Activated T-helper 2 cell treated with anti-CD3 and anti-CD28 coated beads, Interferon-gamma antibody, Interleukin-2, Interleukin-4, amounts not matched to agents 10 μg/mL and 5 μg/mL and 100 μg/mL, durations not matched to agents 14 hours and 24 hours and 36 hours (primary cell): ENCODE measurements at places on chromosomes 13 and 19.
A peak's percentile ranks its signal among the peaks of the same experiment; 100 is the strongest.

DNA sequence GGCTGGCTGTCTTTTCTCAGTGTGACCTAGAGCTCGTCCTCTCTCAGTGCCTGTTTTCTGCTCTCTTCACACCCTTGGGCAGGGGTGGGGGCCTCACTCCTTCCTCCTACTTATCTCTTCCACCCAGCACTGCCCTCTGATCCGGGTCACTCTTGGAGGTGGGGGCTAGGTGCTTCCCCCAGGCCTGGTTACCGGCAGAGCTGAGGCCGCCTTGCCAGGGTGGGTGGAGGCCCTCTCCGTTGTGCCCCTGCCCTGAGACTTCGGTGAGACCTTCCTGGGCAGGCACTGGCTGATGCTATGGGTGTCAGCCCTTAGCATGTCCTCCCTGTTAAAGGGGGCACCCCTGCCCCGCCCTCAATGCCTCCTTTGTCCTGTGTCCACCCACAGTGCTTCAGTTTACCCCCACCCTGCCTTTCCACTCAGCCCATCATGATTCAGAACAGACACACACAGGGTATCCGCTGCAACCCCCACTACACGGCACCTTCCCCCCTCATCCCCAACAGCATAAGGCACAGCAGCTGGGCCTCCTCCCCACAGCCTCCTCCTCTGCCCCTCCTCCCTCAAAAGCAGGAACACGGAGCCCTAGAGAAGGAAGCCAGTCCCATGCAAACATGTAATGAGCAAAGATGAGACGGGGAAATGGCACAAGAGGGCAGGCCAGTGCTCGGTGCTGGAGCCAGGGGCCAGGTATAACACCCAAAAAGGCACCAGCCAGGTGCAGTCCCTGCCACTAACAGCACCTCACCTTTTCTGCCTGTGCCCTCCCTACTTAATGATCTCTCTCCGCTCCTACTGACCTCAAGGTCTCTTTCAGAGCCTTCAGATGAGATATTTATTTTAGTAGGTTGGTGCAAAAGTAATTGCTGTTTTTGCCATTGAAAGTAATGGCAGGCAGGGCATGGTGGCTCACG, 9.8 kb downstream of the ZGLP1 start:
- H3K27me3 ChIP-seq: peaks cover 18% of the 10 kb centered on the region
- no peak overlapping the region for H3K27ac ChIP-seq
- no peak for DNase-seq
- H3K4me3 ChIP-seq: no peak overlapping the region

DNA sequence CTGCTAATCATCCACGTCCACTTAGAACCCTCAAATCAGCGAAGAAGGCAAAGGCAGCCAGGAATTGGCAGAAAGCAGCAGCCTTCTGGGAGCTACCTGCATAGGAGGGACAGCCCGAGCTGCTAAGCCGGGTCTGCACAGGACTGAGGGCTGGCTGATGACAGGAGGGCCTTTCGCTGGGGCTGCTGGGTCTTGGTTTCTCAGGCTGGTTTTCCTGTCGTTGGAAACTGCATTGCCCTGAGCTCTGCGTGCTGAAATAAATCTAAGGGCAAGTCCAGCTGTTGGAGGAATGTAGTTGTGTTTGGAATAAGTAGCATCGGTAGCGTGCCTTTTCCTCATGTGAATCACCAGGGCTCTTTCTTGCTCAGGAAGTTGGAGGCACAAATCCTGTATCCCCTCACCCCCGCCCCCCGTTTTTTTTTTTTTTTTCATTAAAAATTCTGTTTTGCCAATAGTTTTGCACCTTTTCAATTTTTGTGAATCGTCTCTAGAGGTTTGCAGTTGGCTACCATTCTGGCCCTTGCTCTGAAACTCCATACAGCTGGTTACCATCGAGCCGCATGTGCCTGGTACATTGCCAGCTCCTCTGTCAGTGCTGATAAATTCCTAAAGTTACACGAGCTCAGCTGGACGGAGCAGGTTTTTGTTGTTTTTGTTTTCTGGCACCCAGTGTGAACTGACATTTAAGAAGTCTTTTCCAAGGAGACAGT, 193.9 kb upstream of the RNF113B start:
- H3K36me3 ChIP-seq: no peaks in the 10 kb centered on the region
- H3K4me3 ChIP-seq: no peak overlapping the region
- DNase-seq: no peak
- no peak overlapping the region for H3K27ac ChIP-seq

DNA sequence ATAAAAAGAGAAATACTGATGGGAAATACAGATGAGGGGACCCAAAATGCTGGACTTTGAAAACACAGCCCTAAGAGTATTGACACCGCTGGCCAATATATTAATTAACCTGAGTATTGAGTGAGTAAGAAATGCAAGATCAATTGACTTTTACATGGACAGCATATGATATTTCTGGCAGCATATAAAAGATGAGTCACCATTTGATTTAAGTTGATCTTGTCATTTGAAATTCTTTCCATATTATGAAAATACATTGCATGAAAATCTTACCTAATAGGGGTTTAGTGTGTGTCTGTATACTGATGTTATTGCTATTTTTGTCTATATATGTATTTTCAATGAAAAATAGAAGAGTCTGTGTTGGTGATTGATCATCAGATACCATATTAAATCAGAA, 619.6 kb downstream of the KCTD12 start:
- no peak for DNase-seq
- no peaks in the 10 kb centered on the region for H3K27me3 ChIP-seq
- H3K4me3 ChIP-seq: no peak overlapping the region

DNA sequence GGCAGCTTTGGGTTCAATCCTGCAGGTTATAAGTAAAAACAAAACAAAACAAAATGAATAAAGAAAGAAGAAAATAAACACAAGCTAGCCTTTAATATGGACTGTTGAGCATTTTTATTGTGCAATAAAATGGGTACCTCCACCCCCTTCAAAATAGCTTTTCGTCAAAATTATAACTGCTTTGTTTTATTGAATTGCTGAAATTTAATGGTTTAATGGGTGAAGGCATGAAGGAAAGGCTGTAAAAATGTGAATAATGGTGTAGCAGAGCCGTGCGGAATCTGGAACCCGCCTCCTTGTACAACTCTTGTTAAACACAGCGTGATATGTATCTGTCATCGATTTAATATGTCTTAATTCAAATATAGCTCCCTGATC, 2.2 kb upstream of the ZIC5 start:
- H3K27me3 ChIP-seq: peaks cover 81% of the 10 kb centered on the region
- no peak for DNase-seq
- H3K4me3 ChIP-seq: no peak overlapping the region
- H3K27ac ChIP-seq: no peak overlapping the region
- H3K4me1 ChIP-seq: peaks cover 6% of the 10 kb centered on the region

DNA sequence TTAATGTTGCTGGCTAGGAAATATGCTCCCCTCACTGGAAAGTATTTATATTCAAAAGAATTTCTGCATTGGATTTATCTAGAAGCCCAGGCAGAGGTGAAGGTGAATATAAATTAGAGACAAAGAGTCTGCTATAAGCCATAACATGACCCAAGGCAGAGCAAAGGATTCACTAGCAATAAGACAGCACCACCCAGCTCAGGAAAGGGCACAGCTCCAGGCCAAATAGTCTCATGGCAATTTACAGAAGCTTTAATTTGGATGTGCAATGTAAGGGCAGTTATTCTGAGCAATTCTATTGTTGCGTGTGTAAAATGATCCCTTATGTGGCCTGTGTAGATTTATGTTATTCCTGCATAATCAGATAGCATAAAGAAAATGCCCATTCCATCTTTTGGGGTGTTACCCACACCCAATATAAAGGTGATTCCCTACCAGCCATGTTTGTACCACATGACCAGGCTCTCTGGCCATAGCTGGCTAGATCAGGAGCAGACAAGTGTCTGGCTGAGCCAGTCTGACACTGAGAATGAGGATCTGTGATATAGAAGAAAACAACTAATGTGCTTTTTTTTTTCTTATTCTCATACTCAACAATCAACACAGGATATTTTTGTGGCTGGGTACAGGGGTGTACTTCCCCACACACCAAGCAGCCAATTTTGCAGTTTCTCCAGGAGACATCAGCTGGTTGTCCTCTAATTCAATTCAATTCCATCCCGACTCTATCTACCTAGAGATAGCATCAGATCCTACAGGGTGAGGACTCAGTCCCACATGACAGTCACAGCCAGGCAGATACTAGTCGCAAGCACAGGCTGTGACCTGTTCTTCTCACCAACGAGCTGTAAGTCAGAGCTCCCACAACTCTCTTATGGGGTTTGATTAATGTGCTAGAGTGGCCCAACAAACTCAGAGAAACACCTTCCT, 181.4 kb downstream of the KCTD15 start:
- H3K36me3 ChIP-seq: no peaks in the 10 kb centered on the region
- no peaks in the 10 kb centered on the region for H3K4me1 ChIP-seq
- no peak for DNase-seq
- H3K4me3 ChIP-seq: no peak overlapping the region
- H3K27me3 ChIP-seq: no peaks in the 10 kb centered on the region
- H3K27ac ChIP-seq: no peak overlapping the region

DNA sequence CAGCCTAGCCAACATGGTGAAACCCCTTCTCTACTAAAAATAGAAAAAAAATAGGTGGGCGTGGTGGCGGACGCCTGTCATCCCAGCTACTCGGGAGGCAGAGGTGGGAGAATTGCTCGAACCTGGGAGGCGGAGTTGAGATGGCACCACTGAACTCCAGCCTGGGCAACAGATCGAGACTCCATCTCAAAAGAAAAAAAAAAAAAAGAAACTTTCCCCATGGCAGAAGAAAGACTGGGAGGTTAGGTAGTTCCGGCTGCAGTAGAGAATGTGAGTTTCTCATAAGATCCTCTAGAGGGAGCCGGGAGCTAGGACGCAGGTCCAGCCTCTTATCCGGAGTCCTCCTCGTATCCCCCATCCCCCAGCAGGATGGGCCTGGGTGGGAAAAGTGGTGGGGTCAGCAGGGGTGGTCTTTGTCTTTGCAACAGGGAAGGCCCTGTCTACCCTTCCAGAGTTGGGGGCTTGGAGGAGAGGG, 13.2 kb upstream of the CREB3L3 start:
- no peak for DNase-seq
- no peak overlapping the region for H3K4me3 ChIP-seq
- H3K27ac ChIP-seq: no peak overlapping the region
- H3K36me3 ChIP-seq: no peaks in the 10 kb centered on the region
- peaks cover 8% of the 10 kb centered on the region for H3K27me3 ChIP-seq

- no peak overlapping the region for H3K4me3 ChIP-seq
- H3K36me3 ChIP-seq: peaks cover 7% of the 10 kb centered on the region
- no peaks in the 10 kb centered on the region for H3K4me1 ChIP-seq
- no peak for DNase-seq
- H3K27me3 ChIP-seq: no peaks in the 10 kb centered on the region
- H3K27ac ChIP-seq: no peak overlapping the region
These were observed 59.5 kb downstream of the PCCA start for GRCh38 chr13:100148422-100148821.

GRCh38 chr19:14147797-14148605, 11.6 kb upstream of the ASF1B start:
- DNase-seq: peak; percentile 35
- no peaks in the 10 kb centered on the region for H3K27me3 ChIP-seq
- peak overlapping the region; percentile 87 for H3K27ac ChIP-seq
- H3K4me1 ChIP-seq: peaks cover 30% of the 10 kb centered on the region
- H3K36me3 ChIP-seq: no peaks in the 10 kb centered on the region
- no peak overlapping the region for H3K4me3 ChIP-seq

- peaks cover 50% of the 10 kb centered on the region for H3K36me3 ChIP-seq
- peak overlapping the region; percentile 98 for H3K27ac ChIP-seq
- H3K4me1 ChIP-seq: peaks cover 20% of the 10 kb centered on the region
These were observed 4.2 kb downstream of the ADGRE5 start for GRCh38 chr19:14385492-14385891.

- no peak overlapping the region for H3K4me3 ChIP-seq
- H3K36me3 ChIP-seq: no peaks in the 10 kb centered on the region
- no peaks in the 10 kb centered on the region for H3K4me1 ChIP-seq
- no peak overlapping the region for H3K27ac ChIP-seq
- no peak for DNase-seq
These were observed 14.5 kb upstream of the TRPC4 start for GRCh38 chr13:37884026-37884425.

DNA sequence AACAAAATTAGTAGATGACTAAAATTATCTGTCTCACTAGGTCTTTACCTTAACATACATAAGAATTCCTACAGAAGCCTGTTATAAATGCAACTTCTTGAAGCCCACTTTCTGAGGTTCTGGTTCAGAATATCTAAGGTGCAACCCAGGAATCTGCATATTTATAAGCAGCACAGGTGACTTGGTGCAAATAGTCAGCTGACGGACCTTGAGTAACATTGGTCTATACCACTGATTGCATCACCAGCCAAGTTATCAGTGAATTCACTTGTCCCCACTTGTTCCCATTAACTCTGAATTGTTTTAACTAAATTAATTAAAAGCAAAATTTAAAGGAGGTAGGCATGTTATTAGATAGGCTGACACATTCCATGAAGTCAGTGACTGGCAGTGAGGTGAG, 109.9 kb downstream of the FRY start:
- H3K27me3 ChIP-seq: no peaks in the 10 kb centered on the region
- H3K27ac ChIP-seq: no peak overlapping the region
- no peak overlapping the region for H3K4me3 ChIP-seq

DNA sequence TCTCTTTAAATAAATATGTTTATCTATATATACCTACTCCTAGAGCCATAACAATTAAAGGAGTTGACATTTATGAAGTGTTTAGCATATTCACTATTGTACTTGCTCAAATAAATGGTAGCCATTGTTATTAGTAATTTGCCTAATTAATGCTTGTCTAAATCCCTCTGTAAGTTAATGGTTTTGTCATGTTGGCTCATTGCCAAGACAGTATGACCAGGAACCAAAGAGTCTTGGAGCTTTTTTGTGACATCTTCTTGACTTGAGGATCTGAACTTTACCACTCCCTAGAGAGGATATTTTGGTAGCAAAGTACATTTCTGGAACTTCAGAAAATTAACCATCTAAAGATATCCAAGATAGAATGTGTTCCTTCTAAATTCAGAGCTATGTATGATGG, 15.5 kb downstream of the FRY start:
- H3K27me3 ChIP-seq: no peaks in the 10 kb centered on the region
- peaks cover 33% of the 10 kb centered on the region for H3K36me3 ChIP-seq
- no peak overlapping the region for H3K4me3 ChIP-seq
- H3K4me1 ChIP-seq: peaks cover 56% of the 10 kb centered on the region
- DNase-seq: no peak

DNA sequence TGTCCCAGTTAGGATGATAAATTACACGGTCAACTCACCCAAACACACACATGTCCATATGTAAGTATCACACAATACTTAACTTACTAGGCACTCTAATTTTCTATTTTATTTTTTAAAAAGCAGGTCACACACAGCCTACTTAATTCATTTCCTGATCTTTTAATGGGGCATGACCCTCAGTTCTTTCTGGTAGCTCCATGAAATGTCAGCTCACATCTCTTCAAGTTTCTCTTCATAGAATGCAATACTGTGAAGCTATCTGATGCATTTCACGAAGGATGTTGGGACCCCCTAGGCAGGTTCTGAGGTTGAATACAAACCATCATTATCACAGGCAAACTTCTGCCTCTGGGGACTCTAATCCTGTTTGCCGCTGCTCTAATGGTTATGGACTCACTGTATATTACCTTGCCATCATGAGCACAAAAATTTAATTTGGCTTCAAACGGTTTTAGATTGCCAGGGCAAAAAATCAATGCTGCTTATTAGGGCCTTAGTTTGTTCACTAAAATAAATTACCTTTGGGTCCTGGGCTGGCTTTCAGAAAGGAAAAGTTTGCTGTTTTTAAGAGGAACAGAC, 16.1 kb upstream of the DHRS12 start:
- no peak overlapping the region for H3K4me3 ChIP-seq
- no peaks in the 10 kb centered on the region for H3K36me3 ChIP-seq
- H3K27ac ChIP-seq: no peak overlapping the region
- no peak for DNase-seq
